Stimulated activated CD4-positive, alpha-beta T cell treated with anti-CD3 and anti-CD28 coated beads, Interleukin-4, amount 100 ng/mL, for 24 hours (primary cell): ENCODE measurements at places on chromosomes 1 and 21.

DNA sequence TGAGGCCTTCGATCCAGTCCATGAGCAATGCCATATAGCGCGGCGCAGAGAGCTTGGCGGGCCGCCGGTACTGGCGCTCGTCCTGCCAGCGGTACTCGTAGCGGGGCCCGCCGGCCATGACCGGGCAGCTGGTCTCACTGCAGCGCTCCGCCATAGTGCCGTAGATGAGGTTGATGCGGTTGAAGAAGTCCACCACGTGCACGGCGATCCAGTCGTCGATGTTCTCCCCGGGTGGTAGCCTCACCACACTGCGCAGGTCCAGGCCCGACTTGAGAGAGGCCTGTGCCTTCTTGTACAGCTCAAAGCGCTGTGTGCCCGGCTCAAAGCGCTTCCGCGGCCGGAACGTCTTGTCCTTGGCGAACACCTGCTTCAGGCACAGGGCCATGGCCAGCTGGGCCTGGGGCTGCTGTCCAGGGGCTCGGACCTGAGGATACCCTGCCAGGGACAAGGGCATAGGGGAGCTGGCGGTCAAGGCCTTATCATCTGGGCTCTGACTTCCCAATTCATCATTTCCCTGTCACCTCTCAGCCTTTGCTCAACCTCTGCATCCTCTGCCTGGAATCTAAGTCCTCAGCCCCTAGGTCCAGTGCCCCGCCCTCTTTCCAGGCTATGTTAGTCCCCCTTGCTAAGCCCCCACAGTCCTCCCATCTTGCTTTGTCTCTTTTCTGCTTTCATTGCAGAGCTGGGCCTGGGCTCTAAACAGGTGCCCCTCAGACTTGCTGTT lies 3.5 kb downstream of the MOB3C start:
- DNase-seq: no peak

DNA sequence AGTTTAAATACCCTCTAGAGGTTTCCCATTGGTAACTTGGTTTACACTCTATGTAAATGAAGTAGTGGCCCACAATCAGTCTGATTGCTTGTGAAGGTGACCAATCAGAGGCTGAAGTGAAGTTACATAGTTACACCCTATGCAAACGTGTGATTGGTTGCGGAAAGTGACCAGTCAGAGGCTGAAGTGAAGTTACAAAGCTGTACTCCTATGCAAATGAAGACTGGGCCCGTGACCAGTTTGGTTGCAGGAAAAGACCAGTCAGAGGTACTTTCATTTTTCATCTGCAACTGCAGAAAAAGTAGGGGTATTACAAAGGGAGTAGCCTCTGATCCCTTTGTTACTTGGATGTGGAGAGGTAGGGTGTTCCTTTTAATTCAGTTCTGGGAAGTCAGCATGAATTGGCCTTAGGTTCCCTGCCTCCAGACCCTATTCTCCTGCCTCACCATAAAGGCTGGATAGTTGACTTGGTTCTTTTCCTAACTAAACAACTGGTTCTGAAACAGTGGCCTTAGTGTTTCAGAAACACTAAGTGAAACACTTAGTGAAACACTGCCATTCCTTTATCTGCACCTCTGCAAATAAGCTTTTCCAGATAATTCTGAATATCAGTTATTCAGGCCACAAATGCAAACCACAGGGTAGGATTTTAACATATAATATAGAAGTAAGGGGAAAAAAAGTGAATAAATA lies 39.3 kb downstream of the MAGI3 start:
- DNase-seq: no peak

DNA sequence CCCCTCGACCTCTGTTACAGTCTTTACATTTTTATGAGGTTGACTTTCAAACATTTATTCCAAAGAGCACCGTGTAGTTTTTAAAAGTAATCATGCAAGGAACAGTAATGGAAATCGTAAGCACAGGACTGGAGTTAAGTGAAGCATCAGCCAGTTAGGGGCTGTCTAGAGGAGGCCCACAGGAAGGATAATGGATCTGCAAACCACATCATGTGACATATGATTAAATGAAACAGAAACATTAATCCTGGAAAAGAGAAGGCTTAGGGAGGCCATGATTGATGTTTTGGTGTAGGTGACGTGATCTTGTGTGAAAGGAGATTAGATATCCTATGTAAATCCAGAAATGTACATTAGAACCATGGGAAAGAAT lies 25.0 kb downstream of the RGS7 start:
- no peak for DNase-seq

DNA sequence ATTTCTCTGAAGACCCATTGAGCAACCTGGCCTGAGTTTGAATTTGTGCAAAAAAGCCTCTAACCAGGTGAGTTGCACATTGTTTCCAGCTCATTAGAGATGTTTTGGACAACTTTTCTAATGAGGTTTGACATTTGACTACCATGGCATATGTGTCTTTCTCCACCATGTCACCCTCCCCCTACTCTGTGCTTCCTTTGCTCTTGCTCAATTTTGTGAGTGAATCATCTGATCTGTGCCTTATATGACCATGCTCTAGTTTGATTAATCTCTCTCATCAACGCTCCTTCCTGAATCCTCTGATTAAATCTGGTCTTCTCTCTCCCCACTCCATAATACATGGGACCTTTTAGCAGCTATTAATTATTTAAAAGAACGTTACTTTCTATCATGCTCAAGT lies 144.8 kb upstream of the SAMSN1 start:
- DNase-seq: no peak

- DNase-seq: peak; percentile 31
These were observed 48.1 kb downstream of the TENT5C start for GRCh38 chr1:117653732-117654492.

- no peak for DNase-seq
These were observed 71.2 kb downstream of the KCNJ15 start for GRCh38 chr21:38327984-38328383.

DNA sequence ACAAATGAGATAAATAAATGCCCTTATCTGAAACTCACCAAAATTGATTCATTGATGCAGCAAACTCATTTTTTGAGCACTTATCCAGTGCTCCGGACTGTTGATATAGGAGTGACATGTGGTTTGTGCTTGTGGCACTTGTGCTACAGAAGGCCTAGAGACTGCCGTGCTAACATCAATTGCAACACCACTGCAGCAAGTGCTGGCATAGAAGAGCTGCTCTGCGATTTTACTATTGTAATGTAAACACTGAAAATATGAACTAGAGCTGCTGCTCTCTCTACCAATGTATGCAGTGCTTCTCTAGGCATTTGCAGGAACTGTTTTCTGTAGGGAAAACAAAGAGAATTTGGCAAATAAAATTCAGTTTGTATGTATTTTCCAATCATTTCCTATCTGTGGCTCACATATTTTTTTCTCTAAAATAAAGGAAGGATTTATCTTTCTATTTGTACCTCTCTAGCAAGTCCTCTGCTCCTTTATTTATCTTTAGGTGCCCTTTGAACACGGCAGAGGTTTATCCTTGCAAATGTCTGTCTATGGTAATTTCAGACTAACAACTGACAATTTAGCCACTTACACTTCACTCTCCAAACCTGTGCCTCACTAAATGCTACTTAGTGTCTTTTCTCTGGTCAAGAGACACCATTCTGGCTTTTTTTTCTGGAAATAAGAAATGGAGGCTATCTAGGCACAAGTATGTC lies 409.5 kb upstream of the ADGRL2 start:
- DNase-seq: no peak

DNA sequence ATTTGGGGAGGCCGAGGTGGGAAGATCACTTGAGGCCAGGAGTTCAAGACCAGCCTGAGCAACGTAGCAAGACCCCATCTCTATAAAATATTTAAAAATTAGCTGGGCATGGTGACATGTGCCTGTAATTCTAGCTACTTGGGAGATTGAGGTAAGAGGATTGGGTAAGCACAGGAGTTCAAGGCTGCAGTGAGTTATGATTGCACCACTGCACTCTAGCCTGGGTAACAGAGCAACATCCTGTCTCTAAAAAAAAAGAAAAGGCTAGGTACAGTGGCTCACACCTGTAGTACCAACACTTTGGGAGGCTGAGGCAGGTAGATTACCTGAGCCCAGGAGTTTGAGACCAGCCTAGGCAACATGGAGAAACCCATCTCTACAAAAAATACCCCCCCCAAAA lies 35.7 kb upstream of the RCC1 start:
- no peak for DNase-seq

GRCh38 chr1:72009173-72010093 lies 272.9 kb downstream of the NEGR1 start:
- no peak for DNase-seq

GRCh38 chr1:111184663-111185062 lies 15.8 kb downstream of the DENND2D start:
- no peak for DNase-seq

GRCh38 chr1:67791261-67791660 lies 42.0 kb downstream of the GNG12 start:
- DNase-seq: no peak

DNA sequence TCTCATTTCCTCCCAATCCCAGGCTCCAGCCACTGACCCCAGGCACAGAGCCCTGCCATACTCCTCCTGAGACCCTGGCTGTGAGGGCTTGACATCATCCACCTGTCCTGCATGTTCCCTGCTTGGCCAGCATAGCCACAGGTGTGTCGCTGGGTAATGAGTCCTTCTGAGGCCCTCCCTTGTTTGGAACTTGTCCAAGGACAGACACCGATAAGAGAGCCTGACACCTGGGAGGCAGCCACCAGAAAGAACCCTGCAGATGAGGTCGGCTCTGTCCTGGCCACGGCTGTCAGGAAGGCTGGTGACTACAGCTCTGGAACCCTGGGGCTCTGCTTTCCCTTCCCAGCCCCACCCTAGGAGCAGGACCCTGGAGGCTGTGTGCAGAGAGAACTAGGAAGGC lies 34.6 kb downstream of the TMEM63A start:
- no peak for DNase-seq

DNA sequence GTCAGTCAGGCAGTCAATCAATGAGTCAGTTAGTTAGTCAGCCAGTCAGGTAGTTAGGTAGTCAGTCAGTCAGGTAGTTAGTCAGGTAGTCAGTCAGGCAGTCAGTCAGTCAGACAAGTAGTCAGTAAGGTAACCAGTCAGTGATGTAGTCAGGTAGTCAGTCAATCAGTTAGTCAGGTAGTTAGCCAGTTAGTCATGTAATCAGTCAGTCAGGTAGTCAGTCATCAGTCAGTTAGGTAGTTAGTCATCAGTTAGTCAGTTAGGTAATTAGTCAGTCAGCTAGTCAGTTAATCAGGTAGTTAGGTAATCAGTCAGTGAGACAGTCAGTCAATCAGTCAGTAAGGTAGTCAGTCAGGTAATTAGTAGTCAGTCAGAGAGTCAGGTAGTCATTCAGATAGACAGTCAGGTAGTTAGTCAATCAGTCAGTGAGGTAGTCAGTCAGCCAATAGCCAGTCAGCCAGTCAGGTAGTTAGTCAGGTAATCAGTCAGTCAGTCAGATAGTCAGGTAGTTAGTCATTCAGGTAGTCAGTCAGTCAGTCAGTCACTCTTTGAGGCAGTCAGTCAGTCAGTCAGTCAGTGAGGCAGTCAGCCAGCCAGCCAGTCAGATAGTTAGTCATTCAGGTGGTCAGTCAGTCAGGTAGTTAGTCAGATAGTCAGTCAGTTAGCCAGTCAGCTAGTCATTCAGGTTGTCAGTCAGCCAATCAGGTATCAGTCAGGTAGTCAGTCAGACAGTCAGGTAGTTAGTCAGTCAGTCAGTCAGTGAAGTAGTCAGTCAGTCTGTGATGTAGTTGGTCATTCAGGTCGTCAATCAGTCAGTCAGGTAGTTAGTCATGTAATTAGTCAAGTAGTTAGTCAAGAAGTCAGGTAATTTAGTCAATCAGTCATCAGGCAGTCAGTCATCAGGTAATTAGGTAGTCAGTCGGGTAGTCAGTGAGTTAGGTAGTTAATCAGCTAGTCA lies 15.3 kb downstream of the KRTAP10-1 start:
- no peak for DNase-seq

GRCh38 chr1:235739631-235740030 lies 90.0 kb upstream of the GNG4 start:
- no peak for DNase-seq

- DNase-seq: peak; percentile 62
These were observed 18.3 kb upstream of the CAPN8 start for GRCh38 chr1:223683586-223684487.

GRCh38 chr1:18293291-18293690 lies 185.7 kb downstream of the IGSF21 start:
- no peak for DNase-seq

- DNase-seq: no peak
These were observed 77.6 kb upstream of the CD1D start for GRCh38 chr1:158102881-158103674.

GRCh38 chr1:171468120-171468750 lies 17.1 kb upstream of the PRRC2C start:
- DNase-seq: no peak

GRCh38 chr1:13407811-13408210 lies 2.4 kb upstream of the PRAMEF20 start:
- no peak for DNase-seq

DNA sequence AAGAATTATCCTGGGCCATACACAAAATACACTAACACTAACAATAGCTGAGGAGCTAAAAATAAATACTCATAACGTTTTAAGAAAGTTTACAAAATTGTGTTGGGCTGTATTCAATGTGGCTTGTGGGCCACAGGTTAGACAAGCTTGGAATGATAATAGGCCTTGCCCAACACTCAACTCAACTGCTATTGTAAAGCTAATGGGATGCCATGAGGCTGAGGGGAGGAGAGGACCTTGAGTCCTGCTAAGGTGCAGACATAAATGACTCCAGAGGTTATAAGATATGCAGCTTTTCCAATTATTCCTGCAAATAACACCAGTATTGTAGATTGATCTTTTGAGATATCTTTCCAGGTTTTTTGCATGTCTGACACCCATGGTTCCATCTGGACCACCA lies 97.0 kb downstream of the FCRL5 start:
- no peak for DNase-seq

DNA sequence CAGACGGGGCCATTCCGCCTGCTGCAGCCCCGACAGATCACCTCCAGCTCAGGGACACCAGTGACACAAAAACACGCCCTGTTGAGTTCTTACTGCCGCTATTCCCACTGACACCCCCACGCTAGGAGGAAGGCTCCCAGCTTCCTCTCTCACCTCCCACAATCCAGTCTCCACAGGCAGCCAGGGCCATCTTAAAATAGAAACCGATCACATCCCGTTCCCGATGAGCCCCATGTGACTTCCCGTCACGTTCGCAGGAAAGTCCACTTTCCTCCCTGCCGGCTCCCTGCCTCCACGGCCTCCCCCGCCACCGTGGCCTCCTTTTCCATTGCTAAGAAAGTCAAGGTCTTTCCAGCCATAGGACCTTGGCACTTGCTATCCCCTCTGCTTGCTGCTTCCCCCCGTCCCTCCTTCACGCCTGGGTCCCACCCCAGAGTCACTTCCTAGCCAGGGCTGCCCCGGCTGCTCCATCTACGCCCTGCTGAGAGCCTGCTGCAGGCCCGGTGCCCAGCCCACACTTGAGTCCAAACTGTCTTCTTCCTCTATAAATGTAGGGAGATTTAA lies 24.0 kb upstream of the DDOST start:
- DNase-seq: no peak

- no peak for DNase-seq
These were observed 197.2 kb downstream of the C1orf94 start for GRCh38 chr1:34373912-34374311.

DNA sequence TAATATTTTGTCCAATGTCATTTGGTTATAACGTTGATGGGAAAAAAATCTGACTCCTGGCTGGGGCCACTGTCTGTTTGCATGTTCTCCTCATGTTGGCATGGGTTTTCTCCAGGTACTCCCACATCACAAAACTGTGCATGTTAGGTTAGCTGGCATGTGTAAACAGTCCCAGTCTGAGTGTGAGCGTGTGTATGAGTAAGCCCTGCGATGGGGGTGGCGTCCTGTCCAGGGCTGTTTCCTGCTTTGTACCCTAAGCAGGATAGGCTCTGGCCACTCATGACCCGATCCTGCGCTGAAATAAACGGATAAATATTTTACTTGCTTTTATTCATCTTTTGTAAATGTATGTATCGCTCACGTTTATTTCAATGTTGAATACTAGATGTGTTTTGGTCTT lies 13.5 kb downstream of the EFCAB14 start:
- DNase-seq: no peak

- DNase-seq: no peak
These were observed 882.9 kb upstream of the B3GALT2 start for GRCh38 chr1:194069168-194069830.
